ENCODE measurements at places on chromosomes 5 and 9. TPM values are rescaled to one million over a fixed set of nuclear protein-coding genes. Genes with fewer than 3 reads are reported as not detected.
A peak's percentile ranks its signal among the peaks of the same experiment; 100 is the strongest.

DNA sequence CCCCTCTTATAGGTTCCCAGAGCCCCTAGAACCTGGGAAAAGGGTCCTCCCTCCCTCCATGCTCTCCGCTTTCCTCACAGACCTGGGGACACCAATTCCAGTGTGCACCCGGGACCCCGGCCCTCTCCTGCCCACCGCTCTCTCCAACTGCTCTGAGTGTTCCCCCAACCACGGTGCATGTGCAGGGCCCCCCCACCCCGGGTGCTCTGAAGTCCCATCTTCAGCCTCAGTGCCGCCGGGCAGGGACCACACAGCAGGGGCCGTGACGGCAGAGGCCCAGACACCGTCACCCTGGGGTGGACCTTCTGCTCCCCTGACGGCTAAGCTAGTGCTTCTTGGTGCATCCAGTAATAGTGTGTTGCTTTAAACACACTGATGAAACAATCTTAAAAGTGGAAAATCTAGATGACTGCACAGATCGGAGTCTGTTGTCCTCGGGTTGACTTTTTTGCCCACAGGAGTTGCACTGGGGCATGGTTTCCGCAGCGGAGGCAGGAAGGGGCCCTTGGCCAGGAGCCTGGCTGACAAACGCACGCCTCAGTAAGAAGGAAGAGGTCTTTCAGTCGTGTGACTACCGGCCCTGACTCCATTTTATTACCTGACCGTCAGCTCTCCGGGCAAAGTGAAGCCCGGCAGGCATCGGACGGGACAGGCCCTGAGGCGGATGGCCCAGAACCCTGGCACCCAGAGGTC lies 36.2 kb upstream of the SLC6A3 start:
- DNase-seq, result no peak

GRCh38 chr9:27622693-27623340 lies 49.5 kb upstream of the C9orf72 start:
- DNase-seq, result no peak

GRCh38 chr5:167460449-167461020 lies 830.9 kb upstream of the WWC1 start:
- DNase-seq, result no peak

DNA sequence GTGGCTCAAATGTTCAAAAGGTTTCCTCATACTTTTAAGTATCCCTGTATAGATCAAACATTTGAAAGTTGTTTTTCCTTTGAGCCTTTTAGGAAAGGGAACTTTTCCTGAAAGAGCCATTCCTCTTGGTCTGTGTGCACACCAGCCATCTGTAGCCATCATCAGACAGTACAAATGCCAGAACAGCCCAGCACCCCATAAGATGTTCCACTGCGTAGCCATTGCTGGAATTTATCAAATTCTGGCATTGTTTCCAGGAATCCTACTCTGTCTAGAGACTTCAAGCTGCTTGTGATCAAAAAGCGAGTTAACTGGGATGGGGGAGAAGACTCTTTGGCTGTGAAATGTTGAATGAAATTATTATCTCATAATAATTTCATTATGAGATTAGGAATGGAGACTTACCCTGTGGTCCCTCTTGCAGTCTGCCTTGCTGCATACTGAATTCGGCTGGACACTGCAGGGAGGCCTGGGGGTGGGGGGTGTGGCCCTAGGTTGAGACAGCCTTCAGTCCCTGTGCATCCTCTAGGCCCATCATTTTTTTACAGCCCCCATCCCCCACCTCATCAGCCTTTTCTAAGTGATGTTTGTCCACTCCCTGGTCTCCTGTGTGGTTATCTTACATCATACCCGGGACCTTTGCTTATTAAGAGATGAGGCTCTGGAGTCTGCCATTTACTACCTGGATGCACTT lies 99.8 kb downstream of the RALGPS1 start:
- DNase-seq, result no peak

GRCh38 chr5:35804201-35804653 lies 52.5 kb upstream of the IL7R start:
- DNase-seq, result no peak

The PCDHB4 gene
- 0.21 TPM for total RNA-seq

The CYLC2 gene
- total RNA-seq, result not detected

The GPX3 gene
- total RNA-seq, result 380 TPM

DNA sequence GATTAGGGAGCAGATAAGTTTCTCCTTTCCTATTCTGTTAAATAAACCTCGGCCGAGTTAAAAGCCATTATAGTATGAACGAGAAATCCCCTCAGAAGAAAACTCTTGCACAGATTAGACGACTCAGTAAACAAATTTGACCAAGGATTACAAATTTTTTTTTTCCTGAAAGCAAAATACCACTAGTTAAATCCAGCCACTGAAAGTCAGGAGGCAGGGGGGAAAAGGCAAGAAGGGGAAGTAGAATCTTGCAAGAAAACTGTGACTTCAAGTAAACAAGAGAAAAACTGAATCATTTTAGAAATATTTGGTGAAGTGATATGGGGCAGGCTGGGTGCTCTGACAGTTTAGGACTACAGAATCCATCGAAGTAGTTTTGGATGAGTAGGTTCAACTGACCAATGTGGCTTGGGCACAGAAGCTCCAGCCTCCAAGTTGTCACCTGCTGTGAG lies 251.0 kb downstream of the DENND1A start:
- peak; percentile 39 for DNase-seq

The CCL21 gene
- not detected for total RNA-seq

The LURAP1L gene
- 10.6 TPM for total RNA-seq

GRCh38 chr9:137050570-137050969 lies 3.3 kb downstream of the ENTPD2 start:
- DNase-seq, result no peak

- no peak for DNase-seq
Measured at GRCh38 chr5:149014571-149015031, 48.3 kb downstream of the SH3TC2 start.

- no peak for DNase-seq
Measured at GRCh38 chr9:127808347-127809001, 5.8 kb downstream of the FPGS start.

DNA sequence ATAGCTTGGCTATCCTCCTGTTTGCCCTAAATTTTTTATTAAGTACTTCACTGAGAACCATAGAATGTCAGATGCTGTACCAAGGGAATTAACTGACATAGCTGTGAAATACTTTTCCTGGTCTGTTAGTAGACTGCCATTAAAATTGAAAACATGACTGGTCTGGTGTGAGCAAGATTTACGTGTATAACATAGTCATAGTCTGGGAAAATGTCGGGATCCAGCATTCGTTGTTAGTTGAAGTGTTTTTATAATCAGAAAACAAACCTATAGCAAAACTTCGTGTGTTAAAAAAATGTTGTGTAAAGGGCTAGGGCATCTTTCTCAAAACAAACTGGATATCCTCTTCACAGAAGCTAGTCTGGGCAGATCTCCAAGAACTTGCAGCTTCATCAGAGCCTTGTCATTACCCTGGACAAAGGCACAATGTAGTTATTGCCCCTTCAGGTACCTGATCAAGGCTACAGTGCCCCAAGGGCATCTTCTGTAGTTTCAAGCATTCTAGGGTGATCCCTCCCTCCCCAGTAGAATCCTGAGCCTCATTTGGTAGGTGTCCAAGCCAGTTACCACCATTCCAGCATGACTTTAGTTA lies 454.2 kb upstream of the SGCD start:
- no peak for DNase-seq

DNA sequence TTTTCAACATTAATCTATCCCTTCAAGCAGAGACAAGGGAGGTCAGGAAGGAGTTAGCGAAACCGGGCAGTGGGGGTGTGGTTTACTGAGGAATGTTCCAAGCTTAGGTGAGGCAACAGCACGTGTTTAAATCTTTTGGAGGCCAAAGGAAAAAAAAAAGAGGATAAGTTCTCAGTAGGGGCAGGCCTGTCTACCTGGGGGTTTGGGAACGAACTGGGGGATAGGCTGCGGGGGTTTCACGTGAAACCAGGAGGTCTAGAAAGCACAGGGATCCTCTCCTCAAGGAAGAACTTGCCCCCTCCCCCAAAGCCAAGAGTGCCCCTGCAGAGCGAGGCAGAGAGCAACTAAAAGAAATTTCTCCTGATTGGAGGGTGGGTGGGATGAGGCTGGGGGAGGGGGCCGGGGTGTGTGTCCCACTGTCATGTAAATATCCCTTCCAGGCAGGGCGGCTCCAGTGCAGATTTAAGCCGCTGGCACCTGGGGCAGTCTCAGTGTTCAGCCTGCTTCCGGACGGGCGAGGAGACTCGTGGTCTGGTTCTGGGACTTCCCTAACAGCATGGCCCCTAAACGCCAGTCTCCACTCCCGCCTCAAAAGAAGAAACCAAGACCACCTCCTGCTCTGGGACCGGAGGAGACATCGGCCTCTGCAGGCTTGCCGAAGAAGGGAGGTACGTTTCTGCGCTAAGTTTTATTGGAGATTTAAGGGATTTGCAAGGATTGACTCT lies 5.5 kb upstream of the SET start:
- DNase-seq, result no peak

- no peak for DNase-seq
Measured at GRCh38 chr5:151034422-151035379, 14.3 kb downstream of the GPX3 start.

GRCh38 chr5:138996120-138996519 lies 121.0 kb upstream of the LRRTM2 start:
- DNase-seq, result no peak

- no peak for DNase-seq
Measured at GRCh38 chr9:92631452-92632343, 38.2 kb downstream of the IPPK start.

The SPINK5 gene
- total RNA-seq, result 0.10 TPM

The DOLK gene
- total RNA-seq, result 28.3 TPM

The SEMA6A gene
- total RNA-seq, result 5.0 TPM

DNA sequence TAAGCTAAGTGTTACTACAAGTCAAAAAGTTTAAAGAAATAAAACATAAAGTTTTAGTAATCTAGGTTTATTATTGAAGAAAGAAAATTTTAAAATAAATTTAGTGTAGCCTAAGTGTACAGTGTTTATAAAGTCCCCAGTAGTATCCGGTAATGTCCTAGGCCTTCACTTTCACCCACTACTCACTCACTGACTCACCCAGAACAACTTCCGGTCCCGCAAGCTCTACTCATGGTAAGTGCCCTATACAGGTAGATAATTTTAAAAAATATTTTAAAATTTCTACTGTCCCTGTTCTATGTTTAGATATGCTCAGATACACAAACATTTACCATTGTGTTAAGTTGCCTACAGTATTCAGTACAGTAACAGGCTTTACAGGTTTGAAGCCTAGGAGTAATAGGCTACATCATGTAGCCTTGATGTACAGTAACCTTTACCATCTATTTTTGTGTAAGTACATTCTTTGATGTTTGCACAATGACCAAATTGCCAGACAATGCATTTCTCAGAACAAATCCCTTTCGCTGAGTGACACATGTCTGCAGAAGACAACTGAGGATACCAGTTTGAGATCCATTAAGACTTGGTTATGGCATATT lies 253.6 kb downstream of the TRIM32 start:
- DNase-seq, result no peak

DNA sequence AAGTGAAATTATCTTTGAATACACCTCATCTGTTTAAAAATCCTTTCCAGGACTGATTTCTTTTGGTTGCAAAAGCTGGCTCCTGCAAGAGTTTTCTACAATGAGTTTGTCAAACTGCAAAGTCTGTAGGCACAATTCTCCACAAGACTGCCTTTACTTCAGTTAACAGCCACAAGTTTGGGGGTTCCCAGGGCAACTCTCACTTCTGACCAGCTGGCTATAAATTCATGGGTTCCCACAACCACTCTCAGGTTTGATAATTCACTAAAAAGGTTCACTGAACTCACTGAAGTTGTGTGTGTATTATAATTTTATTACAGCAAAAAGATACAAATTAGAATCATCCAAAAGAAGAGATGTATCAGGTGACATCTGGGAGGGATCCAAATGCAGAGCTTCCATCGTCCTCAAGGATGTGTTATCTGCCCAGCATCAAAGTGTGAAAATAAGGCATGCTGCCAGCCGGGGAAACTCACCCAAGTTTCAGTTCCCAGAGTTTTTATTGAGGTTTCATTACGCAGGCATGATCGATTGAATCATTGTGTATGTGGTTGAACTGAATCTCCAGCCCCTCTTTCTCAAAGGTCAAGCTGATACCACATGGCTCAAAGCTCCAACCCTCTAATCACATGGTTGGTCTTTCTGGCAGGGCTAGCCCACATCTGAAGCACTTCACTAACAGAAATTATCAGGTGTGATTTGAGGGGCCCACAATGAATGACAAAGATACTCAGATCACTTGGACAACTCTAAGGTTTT lies 19.0 kb upstream of the PSIP1 start:
- DNase-seq, result no peak

DNA sequence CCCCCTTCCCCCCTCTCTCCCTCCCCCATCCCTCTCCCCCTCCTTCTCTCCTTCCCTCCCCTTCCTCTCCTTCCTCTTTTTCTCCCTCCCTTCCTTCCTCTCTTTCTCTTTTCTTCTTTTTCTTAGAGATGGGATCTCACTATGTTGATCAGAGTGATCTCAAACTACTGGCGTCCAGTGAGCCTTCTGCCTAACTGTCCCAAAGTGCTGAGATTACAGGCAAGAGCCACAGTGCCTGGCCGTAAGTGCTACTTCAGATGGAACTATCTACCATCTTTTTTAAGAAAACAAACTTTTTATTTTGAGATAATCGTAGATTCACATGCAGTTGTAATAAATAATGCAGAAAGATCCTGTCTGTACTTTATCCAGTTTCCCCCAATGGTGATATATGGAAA lies 6.3 kb downstream of the RCL1 start:
- no peak for DNase-seq

- DNase-seq, result no peak
Measured at GRCh38 chr9:113373256-113373655, 3.5 kb downstream of the HDHD3 start.

The EGFL7 gene
- total RNA-seq, result 60.2 TPM

GRCh38 chr5:143347046-143347445 lies 56.4 kb downstream of the NR3C1 start:
- no peak for DNase-seq

GRCh38 chr5:149358868-149359495 lies 1.1 kb downstream of the PCYOX1L start:
- no peak for DNase-seq

The SPATA31C1 gene
- total RNA-seq, result not detected

The PDE6A gene
- not detected for total RNA-seq

The DNAH5 gene
- total RNA-seq, result 1.5 TPM

Measured in H4 (cell line).